ENCODE measurements at places on chromosomes 16 and 17. TPM values are rescaled to one million over a fixed set of nuclear protein-coding genes. Genes with fewer than 3 reads are reported as not detected.

- no peak for DNase-seq
Observed at GRCh38 chr16:52498328-52499059, 48.4 kb downstream of the TOX3 start.

DNA sequence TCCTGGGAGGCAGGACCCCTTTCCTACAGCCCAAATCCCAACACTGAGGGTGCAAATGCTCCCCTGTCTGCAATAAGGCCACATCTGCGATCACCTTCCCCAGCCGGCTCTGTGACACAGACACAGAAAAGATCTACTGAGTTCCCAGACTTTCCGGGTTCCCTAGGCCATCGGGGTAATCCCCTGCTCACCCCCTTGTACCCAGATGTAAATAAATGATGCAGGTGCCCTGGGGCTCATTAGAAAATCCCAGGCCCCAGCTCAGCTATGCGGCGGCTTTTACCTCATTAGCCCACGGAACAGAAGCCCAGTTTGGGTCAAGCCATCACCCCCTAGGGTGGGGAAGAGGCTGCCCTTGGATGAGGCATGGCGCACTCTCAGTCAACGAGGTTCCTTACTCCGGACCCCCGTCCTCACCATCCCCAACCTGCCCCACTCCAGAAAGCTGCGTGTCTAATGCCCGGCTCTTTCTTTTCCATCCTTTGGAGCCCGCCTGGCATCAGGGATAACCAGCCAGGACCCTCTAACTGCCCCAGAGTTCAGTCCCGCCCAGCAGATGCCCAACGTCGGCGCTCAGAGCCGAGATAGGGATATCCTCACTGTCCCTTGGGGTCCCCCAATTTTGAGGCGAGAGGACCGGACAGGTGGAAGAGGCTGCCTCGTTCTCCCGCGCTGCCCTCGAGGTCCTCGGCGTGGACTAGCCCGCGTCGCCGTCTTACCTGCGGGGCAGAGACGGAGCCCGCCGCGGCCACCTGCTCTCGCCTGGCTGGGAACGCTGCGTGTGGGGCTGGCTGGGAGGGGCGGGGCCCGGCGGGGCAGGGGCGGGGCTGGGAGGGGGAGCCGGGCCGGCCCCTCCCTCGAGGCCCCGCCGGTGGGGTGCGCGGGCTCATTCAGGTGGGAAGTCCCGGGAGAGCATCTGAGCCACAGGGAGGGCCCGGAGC, at the start of gene ZNF385C:
Gene ZNF385C, minus strand, starts transcription at position 783 of the 941 bp plus-strand sequence. CDS start 35,417 bp downstream, outside the sequence.
- no peak for DNase-seq

- no peak for DNase-seq
Observed at GRCh38 chr17:36647636-36648035, 46.3 kb downstream of the MRM1 start.

The SNX20 gene
- total RNA-seq: 88.9 TPM

The GNG13 gene
- total RNA-seq: not detected

Measured in CD4-positive, alpha-beta memory T cell (primary cell).